Hematopoietic multipotent progenitor cell treated with erythropoietin and hydrocortisone succinate and interleukin-3 and kit ligand, for 4 days (in vitro differentiated cells): ENCODE measurements at places on chromosomes 12 and 14.

GRCh38 chr12:70645494-70646317, 8.5 kb upstream of the PTPRB start:
- DNase-seq, result peak; percentile 82

- no peak for DNase-seq
Observed at GRCh38 chr12:23350808-23351207, 598.7 kb downstream of the SOX5 start.

DNA sequence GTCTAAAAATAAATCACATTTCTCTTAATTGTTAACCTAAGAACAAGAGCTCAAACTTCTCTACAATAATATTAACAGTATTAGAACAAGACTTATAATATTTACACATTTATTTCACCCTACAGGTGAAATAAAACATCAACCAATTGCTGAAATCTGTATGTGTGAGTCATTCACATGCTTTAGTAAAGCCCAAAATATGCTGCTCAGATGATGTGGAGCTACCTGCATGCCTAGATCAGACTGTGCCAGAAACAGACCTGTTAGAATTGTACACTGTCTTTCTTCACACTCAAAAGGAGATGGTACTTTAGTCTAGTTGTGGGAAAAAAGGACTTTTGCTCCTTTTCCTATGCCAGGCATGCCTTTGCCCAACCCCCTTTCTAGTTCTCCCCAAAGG, 54.7 kb downstream of the RPS6KA5 start:
- no peak for DNase-seq

- no peak for DNase-seq
Observed at GRCh38 chr12:132836795-132837331, 8.2 kb upstream of the GOLGA3 start.

DNA sequence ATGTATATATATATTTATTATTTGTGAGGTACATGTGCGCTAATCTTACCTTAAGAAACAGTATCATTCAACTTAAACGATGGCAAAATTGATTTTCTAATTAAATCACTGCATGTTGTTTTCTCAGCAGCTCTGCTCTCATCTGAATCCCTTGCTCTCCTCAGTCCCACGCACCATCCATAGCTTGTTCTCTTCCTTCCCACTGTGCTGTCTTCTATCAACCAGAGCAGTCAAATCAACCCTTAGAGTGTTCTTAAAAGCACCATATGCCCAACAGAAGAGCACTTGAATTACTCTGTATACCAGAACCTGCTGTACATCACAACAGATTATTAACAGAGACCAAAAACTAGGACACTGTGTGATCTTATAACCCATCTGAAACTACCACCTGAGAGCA, 209.4 kb upstream of the G2E3 start:
- no peak for DNase-seq

DNA sequence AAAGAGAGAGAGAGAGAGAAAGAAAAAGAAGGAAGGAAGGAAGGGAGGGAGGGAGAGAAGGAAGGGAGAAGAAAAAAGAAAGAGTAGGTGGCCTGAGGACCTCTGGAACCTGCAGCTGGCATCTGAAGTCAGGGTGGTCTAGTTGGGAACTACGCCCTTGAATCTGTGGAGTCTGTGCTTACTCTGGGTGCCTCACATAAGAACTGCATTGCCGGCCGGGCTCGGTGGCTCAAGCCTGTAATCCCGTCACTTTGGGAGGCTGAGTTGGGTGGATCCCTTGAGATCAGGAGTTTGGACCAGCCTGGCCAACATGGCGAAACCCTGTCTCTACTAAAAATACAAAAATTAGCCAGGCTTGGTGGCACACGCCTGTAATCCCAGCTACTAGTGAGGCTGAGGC, 10.0 kb upstream of the NRDE2 start:
- no peak for DNase-seq
